ENCODE measurements at places on chromosomes 6 and 20.

DNA sequence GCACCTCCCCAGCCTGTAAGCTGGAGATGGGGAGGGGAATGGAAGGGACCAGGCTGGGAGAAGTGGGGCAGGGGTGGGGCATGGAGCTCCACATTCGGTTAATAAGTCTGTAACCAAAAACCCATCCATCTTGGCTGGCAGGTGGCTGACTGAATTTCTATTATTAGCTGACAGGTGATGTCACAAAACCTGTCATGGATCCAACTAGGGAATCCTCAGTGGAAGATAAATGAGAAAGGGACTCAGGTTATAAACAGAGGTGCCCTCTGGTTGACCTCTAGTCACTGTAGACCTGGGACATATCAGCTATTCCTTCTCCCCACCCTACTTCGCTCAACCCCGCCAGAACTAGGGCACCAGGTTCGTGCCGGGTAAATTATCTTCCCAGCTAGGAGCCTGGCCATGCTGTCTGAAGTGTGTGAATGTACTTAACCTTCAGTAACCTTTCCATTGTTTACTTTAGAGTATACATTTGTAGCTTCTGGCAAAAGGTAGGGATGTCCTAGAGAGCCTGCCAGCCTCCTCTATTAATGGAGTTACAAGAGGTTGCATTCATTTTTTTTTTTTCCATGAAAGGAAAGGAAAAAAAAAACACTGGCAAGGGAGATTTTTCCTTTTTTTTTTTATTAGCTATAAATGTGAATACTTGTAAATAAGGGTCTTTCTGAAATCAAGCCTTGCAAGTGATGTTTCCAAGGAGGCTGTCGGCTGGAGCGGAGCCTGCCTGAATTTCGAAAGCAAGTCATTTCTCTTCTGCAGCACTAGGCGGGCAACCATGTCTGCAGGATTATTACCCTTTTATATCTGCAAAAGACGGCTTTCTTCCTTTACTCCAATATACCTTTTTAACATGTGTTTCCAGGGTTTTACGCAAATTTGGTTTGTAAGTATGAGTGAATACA lies 135.9 kb downstream of the TMEM242 start:
- DNase-seq, result no peak

DNA sequence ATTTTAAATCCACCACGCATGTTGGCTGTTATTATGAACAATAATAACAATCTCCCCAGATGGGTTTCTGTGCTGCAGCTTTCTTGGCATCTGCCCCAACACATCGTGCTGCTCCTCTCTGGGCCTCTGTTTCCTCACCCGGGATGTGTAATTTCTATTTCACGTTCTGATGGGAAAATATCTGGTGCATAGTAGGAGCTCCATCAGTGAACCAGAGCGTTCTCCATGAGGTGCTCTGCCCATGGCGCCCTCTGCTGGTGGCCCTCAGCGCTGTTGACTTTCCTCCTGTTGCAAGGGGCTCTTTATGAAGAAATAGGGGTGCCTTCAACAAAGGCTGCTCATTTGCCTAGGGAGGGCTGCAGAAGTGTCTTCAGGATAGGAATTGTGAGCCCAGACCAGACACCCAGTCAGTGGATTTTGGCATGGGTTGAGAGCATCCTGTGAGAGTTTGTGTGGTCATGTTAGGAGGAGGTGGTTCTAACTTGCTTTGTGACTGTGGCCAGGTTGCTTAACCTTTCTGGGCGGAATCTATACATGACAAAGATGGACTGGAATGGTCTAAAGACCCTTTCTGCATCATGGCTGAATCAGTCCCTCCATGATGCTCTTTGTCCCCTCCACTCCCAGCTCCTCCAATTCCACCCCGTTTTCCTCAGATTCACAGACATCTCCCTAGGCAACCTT lies 8.1 kb downstream of the SCRT2 start:
- no peak for DNase-seq

GRCh38 chr6:9537381-9537780 lies 877.5 kb downstream of the TFAP2A start:
- no peak for DNase-seq

- no peak for DNase-seq
These were observed 187.4 kb upstream of the TAB2 start for GRCh38 chr6:149130090-149130489.

DNA sequence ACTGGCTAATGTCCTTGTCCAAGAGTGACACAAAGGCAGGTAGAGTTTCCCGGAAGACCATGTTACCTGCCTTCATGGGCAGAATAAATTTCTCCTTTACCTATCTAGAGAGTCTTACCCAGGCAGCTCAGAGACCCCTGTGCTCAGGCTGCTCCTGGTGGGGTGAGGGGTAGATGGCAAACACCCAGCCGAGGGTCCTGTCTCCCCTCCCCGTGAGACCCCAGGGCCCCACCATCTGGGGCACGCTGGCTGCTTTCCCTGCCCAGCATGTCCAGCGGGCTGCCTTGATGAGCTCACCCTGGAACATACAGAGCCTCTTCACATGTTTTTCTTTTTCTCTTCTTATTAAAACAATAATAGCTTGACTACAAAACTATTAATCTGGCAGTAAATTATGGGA lies 116.5 kb downstream of the EDN3 start:
- no peak for DNase-seq

GRCh38 chr20:36883977-36884535 lies 8.1 kb downstream of the TLDC2 start:
- no peak for DNase-seq

DNA sequence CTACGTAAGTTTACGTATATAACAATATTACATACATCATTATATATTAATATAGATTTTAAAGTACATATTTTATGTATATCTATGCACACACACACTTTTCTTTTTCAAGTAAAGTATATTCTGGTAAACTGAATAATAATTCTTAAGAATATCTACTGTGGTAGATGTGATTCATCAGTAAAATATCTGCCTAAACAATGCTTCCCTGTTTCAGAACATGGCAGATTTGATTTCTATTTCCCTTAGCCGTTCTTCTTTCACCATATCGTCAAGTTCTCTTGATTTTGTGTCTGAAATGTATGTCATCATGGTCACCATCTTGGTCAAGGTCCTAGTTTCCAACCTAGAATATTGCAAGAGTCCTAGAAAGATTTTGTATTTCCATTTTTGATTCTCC lies 195.6 kb downstream of the HDGFL1 start:
- DNase-seq, result no peak

DNA sequence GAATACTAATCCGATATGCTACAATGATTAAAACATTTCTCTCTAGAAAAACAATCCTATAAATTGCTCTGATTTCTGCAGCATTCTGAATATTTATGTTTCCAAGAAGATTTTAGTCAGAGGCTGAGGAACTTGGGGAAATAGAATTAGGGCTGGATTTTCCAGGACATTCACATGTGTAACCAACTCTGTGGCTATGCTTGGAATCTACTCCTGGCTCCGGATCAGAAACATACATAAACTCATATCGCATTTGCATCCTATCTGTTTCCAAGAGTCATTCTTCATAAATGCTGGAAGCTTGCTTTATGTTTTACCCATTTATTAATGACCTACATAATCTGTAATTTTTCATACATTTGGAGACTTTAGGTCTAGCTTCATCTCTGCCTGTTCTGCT lies 459.9 kb upstream of the MARCKS start:
- no peak for DNase-seq

DNA sequence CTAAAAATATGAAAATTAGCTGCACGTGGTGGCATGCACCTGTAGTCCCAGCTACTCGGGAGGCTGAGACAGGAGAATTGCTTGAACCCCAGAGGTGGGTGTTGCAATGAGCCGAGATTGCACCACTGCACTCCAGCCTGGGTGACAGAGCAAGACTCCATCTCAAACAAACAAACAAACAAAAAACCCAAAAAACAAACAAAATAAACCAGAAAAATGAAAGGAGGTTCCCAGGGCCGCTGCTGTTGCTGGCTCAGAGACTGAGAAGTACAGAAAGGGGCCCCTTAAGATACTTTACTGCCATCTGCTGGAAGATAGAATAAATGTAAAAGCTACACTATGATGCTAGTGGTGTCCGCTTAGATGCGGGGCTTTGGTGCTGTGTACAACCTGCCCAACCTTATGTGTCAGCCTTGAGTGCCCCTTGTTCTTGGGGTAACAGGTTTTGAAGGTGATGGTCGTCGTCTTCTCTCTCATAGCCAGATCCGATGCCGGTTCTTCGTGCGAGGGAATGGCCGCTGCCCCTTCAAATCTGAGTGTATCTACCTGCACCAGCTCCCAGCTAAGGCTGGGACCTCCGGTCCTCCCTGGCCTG lies 2.8 kb upstream of the FANCE start:
- no peak for DNase-seq

GRCh38 chr6:40816601-40817000 lies 222.4 kb downstream of the UNC5CL start:
- no peak for DNase-seq

DNA sequence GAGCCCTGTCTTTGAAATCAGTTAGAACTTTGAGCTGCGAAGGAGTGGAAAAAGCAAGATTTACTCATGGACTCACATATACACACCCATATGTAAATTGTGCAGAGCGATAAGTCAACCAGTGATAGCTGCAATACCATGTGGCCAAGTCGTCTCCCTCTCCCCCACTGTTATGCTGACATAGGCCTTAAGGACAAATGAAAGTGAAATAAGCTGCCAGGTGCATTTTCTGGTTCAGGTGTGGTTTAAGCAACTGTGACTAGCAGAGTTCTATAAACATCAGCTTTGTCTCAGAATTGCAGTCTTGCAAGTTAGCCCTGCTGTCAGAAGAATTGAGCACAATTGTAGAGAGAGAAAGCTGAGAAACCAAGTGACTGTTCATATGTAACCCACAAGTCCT lies 9.6 kb downstream of the FAM83B start:
- no peak for DNase-seq

- DNase-seq, result no peak
These were observed 32.5 kb upstream of the TMEM244 start for GRCh38 chr6:129893640-129894039.

DNA sequence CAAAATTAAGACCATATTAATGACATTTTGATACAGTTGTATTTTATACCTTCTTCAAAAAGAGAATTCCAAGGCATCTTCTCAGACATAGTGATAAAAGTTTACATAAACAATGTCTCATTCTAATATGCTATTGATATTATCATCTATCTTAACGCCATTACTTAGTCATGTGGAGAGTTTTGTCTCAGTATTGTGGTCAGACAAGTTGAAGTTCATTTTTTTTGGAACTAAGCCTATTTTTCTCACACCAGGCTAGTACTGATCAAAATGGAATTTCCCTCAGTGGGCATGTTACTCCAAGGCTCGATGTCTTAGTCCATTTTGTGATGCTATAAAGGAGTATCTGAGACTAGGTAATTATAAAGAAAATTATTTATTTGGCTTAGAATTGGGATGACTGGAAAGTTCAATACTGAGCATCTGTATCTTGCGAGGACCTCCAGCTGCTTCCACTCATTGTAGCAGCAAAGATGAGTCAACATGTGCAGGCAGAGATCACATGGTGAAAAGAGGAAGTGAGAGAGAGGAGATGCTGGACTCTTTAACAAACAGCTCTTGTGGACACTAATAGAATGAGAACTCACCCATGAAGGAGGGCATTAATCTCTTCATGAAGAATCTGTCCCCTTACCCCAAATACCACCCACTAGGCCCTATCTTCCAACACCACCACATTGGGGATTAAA lies 825.5 kb upstream of the MANEA start:
- no peak for DNase-seq

- DNase-seq, result no peak
These were observed 577.6 kb downstream of the UTRN start for GRCh38 chr6:144862769-144863168.

DNA sequence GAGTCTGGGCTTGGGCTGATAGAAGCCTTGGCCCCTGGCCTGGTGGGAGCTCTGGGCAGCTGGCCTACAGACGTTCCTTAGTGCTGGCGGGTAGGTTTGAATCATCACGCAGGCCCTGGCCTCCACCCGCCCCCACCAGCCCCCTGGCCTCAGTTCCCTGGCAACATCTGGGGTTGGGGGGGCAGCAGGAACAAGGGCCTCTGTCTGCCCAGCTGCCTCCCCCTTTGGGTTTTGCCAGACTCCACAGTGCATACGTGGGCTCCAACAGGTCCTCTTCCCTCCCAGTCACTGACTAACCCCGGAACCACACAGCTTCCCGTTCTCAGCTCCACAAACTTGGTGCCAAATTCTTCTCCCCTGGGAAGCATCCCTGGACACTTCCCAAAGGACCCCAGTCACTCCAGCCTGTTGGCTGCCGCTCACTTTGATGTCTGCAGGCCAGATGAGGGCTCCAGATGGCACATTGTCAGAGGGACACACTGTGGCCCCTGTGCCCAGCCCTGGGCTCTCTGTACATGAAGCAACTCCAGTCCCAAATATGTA lies 957 bp upstream of the VEGFA start:
- no peak for DNase-seq

DNA sequence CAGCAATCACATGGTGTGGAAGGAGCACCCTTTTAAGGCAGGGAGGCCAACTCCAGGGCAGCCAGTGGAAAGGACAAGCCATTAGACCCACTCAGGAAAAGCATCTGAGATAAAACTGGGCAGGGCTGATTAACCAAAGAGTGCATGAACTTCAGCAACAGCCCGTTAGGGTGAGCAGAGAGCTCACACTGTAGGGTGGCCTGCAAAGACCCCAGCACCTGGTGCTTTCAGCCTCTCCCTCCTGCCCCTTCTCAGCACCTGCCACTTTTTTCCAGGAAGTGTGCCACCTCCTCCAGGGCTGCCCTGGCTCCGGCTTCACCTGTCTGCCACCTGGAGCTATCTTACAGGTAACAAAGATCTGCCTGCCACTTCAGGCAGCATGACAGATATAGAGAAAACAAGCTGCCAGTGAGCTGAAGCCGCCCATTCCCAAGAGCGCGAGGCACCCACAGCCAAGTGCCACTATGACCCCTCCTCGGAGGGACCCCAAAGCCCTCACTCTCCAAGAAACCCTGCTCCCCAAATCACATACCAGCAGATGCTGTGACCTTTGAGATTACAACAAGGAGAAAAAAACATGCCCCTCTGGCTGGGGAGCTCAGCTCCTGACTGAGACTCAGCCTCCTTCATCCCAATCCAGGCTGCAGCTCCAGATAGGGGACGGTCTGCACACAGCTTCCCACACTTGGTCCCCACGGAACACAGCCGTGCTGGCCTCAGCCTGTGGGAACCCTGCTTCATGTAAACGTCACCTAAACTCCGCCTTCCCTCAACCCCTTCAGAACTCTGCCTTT lies 71.2 kb downstream of the ABHD12 start:
- no peak for DNase-seq

- DNase-seq, result no peak
These were observed 97.7 kb downstream of the PSMB1 start for GRCh38 chr6:170455335-170455979.

- no peak for DNase-seq
These were observed 594.5 kb upstream of the MAP3K7 start for GRCh38 chr6:91181416-91181815.

- no peak for DNase-seq
These were observed 134.0 kb downstream of the GJA10 start for GRCh38 chr6:90028066-90028778.
